ENCODE measurements at places on chromosomes 5 and 9.

GRCh38 chr9:116605904-116606341 is 81.2 kb upstream of the TRIM32 start:
- no peak for DNase-seq

DNA sequence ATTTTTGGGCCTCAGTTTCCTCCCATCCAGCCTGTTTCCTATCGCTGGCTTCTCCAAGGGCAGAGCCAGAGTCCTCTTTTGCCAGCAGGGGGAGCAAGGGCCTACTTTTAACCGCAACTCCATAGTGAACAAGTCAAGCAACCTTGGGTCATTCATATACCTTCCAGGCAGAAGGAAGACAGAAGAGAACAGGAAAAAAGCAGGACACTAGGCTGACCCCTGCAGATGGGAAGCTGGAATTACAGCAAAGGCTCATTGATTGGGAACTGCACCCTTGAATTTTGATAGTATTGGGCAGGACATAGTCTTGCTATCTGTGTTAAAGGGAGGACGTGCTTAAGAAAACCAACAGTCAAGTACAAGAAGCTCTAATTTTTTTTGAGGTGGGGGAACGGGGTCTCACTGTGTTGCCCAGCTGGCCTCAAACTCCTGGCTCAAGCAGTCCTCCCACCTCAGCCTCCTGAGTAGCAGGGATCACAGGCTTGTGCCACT is 30.1 kb downstream of the QRFP start:
- DNase-seq = peak; percentile 48

GRCh38 chr9:70250221-70250620 is 8.6 kb upstream of the SMC5 start:
- DNase-seq = no peak

DNA sequence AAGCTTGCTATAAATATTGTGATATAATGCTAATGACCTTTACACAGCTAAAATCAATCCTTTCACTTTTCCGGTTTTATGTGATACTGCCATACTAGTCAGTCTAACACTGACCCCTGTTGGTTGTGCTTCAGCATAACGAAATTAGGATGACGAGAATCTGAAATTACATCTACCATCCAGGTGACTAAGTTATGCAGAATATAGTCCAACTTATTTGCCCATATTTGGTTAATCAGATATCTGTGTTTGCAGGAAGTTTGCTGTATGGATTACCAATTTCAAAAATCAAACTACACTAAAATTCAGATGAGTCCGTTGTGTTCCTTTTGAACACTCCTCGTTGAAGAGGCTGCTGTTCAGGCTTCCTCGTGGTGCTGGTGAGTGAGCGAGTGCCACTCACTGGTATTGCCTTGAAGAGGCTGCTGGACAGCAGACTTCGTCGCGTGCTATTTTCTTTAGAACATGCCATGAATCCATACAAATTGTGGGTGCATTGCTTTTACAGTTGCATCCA is 32.5 kb downstream of the TENT4A start:
- DNase-seq = no peak

DNA sequence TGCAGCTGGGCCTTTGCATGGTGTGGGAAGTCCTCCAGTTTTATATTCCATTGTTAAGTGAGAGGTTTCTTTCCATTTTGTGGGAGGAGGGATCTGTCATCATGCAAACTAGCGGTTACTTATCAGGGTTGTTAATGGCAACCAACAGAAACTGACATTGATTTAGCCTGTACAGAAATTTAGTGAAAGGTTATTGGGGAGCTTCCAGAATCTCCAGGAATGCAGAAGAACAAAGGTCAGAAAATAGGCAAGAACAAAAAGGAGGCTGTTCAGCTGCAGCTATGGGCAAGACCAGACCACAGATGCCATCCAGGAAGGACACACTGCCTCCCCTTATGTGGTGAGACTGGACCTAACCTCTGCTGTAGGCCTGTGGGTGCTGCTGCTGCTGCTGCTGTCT is 395.8 kb downstream of the KDM4C start:
- no peak for DNase-seq

GRCh38 chr5:135930029-135930948 is 24.5 kb downstream of the LECT2 start:
- DNase-seq = no peak
